Stimulated activated CD8-positive, alpha-beta memory T cell treated with anti-CD3 and anti-CD28 coated beads, Interleukin-4, amount 100 ng/mL, for 1 hour (primary cell): ENCODE measurements at places on chromosomes 4 and X.

GRCh38 chr4:45062935-45063545 lies 336.7 kb upstream of the GNPDA2 start:
- DNase-seq = no peak

DNA sequence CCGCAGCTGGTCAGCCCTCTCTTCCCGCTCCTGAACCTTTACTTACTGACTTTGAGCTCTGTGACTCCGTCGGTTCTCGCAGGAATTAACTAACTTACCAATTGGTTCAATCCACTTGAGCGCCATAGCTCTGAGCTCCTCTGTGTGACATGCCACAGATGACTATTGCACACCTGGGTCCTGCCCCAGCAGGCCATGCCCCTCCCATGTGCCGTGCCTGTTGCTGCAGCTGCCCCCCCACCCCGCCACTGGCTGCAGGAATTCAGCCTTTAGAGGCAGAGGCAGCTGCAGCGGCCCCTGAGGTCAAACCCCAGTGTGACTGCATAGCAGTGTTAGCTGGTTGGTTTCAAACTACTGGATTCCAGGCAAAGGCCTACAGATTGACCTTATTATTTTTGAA lies 70.6 kb downstream of the MTMR1 start:
- no peak for DNase-seq

GRCh38 chr4:72786401-72786990 lies 217.5 kb upstream of the ADAMTS3 start:
- DNase-seq = no peak

GRCh38 chr4:8349664-8350236 lies 80.2 kb downstream of the HTRA3 start:
- DNase-seq = no peak

GRCh38 chrX:48966796-48967579 lies 4.7 kb downstream of the KCND1 start:
- no peak for DNase-seq

- DNase-seq = no peak
Observed at GRCh38 chr4:169619518-169619957, 840 bp upstream of the CLCN3 start.

GRCh38 chrX:114152130-114152529 lies 431.8 kb upstream of the HTR2C start:
- no peak for DNase-seq

GRCh38 chr4:15550491-15550890 lies 80.8 kb downstream of the CC2D2A start:
- no peak for DNase-seq

DNA sequence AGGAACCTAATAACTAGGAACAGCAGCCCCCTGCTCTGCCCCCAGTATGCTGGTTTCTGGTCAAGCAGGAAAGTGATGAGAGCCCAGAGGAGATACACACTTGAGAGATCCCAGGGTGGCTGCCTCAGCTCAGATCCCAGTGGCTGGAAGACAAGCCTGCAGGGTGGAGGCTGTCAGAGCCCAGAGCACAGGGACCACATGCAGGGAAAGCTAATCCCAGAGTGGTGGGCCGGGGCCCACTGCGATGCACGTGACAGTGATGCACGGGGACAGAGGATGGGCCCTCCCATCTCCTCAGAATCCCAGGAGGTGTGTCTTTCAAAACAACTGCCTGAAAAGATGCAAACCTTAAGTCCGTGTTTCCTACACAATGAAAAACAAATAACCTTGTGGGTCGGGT lies 29.1 kb upstream of the CRMP1 start:
- no peak for DNase-seq

DNA sequence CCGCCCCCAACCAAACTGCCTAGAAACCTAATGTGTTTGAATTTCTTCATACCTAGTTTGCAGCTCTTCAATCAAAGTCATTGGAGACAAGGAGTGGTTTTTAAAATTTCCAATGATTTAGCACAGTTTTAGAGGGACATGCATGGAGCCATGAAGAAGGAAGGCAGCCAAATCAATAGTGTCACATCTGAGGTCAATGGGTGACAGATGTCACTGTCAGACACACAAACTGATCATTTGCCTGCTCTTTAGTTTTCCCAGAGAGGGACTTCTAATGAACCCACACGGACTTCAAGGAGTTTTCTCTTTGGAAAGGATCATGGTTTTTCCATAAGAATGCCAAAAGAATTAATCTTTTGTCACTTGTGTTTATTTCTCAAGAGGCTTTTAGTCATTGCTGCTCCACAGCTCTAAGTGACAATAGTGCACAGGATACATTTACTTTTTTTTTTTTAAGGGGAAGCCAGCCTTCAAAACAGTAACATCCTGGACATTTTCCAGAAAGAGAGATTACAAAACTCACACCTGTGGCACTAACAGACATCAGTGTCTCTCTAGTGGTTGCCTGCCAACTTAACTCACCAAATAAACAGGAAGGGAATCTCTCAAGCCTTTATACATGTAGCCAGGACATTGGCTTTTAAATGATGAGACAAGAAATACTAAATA lies 251.1 kb upstream of the DIAPH2 start:
- DNase-seq = no peak

DNA sequence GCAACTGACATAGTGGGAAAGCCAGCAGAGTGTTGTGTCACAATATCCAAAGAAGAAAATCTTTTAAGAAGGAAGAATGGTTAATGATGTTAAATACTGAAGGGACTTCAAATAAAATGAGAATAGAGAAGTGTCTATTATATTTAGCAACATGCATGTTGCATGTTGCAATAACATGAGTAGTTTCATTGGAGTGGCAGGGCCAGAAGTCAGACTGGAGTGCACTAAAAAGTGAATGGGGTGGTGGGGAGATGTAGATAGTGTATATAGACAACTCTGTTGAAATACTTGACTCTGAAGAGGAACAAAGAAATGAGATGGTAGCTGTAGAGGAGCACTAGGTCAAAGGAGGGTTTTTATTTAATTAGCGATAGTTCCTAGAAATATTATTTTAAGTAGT lies 9.5 kb upstream of the AMMECR1 start:
- no peak for DNase-seq

- DNase-seq = no peak
Observed at GRCh38 chr4:87108142-87108546, 112.3 kb downstream of the KLHL8 start.

DNA sequence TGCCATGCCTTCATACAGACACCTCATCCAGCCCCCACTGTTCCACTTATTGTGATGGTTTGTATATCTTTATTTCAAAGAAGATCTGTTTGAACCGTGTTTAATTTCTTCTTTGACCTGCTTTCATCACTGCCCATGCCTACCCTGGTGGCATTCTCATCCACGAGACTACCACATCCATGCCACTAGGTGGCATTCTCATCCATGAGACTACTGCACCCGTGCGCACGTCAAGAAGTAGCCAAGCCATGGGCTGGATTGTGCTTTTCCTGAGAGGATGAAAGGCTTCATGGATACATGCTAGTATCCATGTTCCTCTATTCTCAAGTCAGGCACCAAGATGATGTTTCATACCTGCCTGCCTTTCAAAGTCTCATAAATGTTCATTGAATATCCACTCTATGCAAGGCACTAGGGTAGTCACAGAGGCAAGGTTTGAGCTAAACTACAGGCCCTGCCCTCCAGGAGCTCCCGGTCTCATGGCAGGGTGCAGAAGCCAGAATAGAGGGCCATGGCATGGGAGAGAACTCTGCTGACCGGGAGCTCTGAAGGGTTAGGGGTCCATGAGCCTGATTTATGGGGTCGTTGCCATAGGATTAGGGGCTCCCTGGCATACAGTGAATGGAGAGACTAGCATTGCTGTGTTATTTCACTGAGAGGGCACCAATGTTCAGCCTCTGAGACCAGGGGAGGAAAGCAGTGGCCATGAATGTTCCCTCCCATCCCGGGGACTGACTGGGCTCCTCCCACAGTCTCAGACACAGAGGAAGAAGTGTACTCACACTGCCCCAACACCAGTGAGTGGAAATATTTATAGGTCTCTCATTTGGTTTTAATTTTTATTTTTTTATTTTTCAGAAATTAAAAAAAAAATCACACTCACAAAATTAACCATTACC lies 24.8 kb upstream of the EOLA2 start:
- no peak for DNase-seq

- DNase-seq = no peak
Observed at GRCh38 chrX:100373673-100374072, 36.4 kb downstream of the PCDH19 start.

- no peak for DNase-seq
Observed at GRCh38 chrX:151609222-151609621, 45.7 kb downstream of the PASD1 start.

DNA sequence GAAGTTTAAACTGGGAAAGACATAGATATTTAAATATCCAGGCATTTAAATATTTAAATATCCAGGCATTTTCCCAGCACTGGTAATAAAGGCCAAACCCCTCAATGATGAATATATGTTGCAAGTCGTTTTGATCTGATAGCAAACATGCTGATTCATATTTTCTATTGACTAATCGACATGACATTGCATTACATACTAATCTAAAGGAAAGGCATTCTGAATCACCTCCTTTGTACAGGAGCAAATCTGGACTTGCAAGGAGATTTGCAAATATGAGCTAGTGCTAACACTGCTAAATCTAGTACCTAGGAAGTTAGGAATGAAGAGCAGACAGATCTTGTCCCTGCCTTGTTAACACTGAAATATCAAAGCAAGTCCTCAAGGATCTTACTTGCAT lies 207.3 kb downstream of the SLC7A11 start:
- DNase-seq = no peak

GRCh38 chrX:40644176-40644575 lies 3.2 kb downstream of the CXorf38 start:
- DNase-seq = no peak
